Bronchial epithelial cell (primary cell): ENCODE measurements at places on chromosomes 5 and 9. TPM values are rescaled to one million over a fixed set of nuclear protein-coding genes. Genes with fewer than 3 reads are reported as not detected.

The KLF4 gene
- 16.1 and 33.7 TPM in 2 replicates for total RNA-seq

The DYNC2I2 gene
- 27.4 and 33.7 TPM in 2 replicates for total RNA-seq

The OMD gene
- total RNA-seq, result not detected in 2 replicates

The CLIC3 gene
- 2.1 and 28.8 TPM in 2 replicates for total RNA-seq

The KLHL3 gene
- total RNA-seq, result 0.53 and 0.90 TPM in 2 replicates

The ANGPTL2 gene
- 0.13 and 0.79 TPM in 2 replicates for total RNA-seq

The ANKRD34B gene
- not detected in 2 replicates for total RNA-seq

The SLC46A2 gene
- total RNA-seq, result not detected in 2 replicates

The PTGS1 gene
- total RNA-seq, result 0.77 and 1.3 TPM in 2 replicates

The GABBR2 gene
- not detected in 2 replicates for total RNA-seq

The SLC12A7 gene
- total RNA-seq, result 10.3 and 14.5 TPM in 2 replicates

The FOXD4L3 gene
- not detected in 2 replicates for total RNA-seq

The DELE1 gene
- total RNA-seq, result 14.0 and 19.2 TPM in 2 replicates

The ADAMTS2 gene
- total RNA-seq, result under 0.01 and 0.26 TPM in 2 replicates

The GFI1B gene
- total RNA-seq, result not detected in 2 replicates

The ENDOG gene
- 36.6 and 54.0 TPM in 2 replicates for total RNA-seq

The PTPRD gene
- total RNA-seq, result 2.9 and 10.9 TPM in 2 replicates
